ENCODE measurements at places on chromosomes 6 and 20. TPM values are rescaled to one million over a fixed set of nuclear protein-coding genes. Genes with fewer than 3 reads are reported as not detected.

Gene TAGAP
- 129 TPM for total RNA-seq

Gene PRKN
- 3.5 TPM for total RNA-seq

Gene ELMO2
- total RNA-seq, result 45.6 TPM

Gene TNXB
- 12.4 TPM for total RNA-seq
